ENCODE measurements at places on chromosomes 2 and 18.

DNA sequence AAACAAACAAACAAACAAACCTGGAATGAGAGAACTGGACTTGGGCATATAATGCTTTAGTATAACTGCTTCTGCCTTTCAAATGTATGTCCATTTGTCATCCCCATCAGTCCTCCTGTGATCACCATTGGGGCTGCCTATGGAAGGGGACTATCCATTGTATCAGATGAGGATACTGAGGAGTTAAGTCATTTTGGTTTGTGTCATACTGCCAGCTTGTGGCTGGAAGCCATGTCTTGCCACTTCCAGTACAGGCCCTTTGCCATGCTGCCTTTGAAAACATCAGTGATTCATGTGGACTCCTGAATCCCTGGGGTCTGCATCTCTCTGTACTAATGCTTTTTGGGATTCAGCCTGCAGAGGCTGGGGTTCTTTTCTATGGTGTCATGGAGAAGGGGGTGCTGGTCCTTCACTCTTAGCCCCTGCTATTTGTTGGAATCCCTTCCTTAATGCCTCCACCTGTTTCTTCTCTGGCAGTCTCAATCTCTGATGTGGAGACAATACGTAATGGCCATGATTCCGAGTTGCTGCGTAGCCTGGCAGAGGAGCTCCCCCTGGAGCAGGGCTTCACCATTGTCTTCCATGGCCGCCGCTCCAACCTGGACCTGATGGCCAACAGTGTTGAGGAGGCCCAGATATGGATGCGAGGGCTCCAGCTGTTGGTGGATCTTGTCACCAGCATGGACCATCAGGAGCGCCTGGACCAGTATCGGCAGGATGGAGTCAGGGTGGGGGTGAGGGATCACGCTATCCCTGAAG is 10.6 kb downstream of the PLCD4 start:
- DNase-seq = no peak

GRCh38 chr2:174031226-174031625 is 66.1 kb upstream of the SP3 start:
- DNase-seq = no peak

GRCh38 chr2:41446266-41446665 is 601.6 kb upstream of the PKDCC start:
- no peak for DNase-seq

DNA sequence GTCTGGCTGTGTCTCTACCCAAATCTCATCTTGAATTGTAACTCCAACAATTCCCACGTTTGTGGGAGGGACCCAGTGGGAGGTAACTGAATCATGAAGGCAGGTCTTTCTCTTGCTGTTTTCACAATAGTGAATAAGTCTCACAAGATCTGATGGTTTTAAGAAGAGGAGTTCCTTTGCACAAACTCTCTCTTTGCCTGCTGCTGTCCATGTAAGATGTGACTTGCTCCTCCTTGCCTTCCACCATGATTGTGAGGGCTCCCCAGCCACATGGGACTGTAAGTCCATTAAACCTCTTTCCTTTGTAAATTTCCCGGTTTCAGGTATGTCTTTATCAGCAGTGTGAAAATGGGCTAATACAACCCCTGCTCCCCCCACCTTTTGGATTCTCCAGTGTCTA is 23.8 kb downstream of the VWA3B start:
- DNase-seq = no peak

- no peak for DNase-seq
Observed at GRCh38 chr18:54197747-54198411, 26.6 kb downstream of the MBD2 start.

- no peak for DNase-seq
Observed at GRCh38 chr2:97723156-97724072, 10.0 kb downstream of the ZAP70 start.

DNA sequence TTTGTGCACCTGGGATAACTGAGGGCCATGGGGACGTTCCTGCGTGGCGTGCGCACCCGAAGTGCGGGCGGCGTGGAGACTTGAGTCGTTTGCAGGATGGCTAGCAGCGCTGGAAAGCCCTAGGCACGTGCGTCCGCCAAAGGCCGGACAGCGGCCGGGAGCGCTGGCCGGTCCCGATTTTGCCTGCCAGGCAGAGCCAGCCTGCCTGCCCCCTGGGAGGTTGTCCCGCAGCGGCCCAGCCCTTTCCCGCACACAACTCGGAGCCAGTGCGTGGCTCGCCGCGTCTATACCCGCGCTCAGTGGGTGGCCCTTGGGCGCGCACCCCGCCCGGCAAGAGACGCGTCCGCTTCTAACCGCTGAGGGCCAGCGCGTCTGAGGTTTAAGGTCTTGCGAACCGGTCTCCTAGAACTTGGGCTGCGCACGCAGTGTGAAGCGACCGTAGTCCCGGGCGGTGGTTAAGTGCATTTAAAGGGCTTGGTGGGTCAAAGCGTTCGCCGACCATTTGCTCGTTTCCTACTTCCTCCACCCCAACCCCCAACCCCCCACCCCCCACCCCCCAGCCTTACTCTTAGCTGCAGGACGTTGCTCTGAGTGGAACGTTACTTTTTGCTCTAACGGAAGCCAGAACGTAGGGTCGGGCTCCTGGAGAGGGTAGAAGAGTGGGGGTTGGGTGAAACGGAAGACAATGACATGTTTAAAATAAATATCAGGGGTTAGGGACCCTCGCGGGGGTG is 627 bp downstream of the CDCA7 start:
- peak; percentile 32 for DNase-seq

- no peak for DNase-seq
Observed at GRCh38 chr18:54734059-54734458, 94.2 kb upstream of the RAB27B start.

- no peak for DNase-seq
Observed at GRCh38 chr2:45643543-45644542, 7.6 kb upstream of the PRKCE start.

GRCh38 chr2:111053266-111053665 is 67.4 kb upstream of the BCL2L11 start:
- DNase-seq = no peak

DNA sequence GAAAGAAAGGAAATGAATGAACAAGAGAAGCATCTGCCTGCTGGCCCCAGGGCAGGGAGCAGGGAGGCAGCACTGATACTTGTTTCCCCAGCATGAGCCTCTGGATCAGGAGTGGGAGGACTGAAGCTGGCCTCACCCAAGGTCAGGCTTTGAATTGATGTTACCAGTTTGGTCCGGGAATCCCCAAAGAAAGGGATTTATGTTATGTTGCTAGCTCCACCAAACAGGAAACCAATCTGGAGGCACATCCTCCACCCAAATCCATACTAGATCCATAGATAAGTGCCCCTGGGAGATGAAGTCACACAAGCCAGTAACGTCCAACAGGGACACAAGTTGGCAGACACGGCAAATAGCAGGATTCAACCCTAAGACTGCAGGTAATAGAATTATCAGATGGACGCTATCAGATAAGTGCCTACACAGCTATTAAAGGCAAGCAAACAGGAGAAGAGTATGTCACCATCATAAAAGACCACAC is 85.9 kb downstream of the MTCL1 start:
- DNase-seq = no peak

- no peak for DNase-seq
Observed at GRCh38 chr18:5238371-5238976, 41.4 kb upstream of the AKAIN1 start.

- no peak for DNase-seq
Observed at GRCh38 chr2:191061381-191061980, 47.5 kb upstream of the STAT1 start.

DNA sequence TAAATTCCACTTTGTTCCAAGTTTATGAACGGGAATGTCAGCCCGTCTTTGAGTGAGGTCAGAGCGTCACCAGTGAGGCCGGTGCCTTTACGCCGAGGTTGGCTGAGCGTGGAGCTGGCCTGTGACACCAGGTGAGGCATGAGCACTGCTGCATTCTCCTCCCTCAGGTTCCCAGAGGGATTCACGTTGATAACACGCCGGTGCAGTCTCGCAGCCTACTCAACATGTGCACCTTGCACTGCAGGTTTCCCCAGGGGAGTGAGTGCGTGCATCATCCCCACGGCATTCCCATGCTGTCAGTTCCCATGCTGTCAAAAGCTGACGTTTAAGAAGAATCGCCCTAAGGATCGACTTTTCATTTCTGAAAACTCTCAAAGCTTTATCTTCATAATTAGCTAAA is 213.3 kb downstream of the LDLRAD4 start:
- no peak for DNase-seq

DNA sequence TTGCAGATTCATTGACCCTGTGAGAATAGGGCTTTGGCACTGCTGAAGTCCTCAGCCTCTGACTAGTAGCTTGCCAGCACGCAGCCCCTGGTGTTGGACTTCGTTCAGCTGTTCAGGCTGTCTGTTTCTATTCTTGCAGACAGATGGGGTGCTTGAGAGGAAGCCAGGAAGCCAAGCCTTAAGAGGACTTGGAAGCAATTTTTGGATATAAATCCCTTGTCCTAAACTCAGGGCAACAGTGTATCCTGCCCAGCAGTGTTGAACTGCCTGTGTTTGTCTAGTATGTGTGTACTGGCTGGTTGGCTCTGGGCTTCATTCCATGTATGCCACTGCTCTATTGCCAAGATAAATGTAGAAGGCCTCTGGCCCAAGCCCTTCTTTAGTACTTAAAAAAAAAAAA is 108.6 kb downstream of the COMMD1 start:
- no peak for DNase-seq

GRCh38 chr18:5284808-5285207 is 10.7 kb downstream of the ZBTB14 start:
- peak; percentile 50 for DNase-seq

DNA sequence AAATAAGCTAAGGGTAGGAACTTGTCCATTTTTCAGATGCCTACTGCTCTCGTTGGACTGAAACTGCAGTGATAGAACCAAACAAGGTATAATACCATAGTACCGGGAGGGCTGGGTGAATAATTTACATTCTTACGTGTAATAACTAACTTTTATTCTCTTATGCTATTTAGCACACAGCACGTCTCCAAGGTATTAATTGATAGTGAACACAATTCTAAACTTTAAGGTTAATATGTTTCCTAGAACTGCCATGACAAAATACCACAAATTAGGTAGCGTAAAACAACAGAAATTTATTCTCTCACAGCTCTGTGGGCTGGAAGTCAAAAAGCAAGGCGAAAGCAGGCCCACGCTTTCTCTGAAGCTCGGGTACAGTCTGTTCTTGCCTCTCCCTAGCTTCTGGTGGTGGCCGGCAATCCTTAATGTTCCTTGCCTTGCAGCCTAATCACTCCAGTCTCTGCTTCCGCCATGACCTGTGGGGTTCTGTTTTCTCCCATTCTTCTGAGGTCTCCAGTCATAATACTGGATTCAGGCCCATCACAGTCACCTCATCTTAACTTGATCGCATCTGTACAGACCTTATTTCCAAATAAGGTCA is 5.6 kb upstream of the BCL2 start:
- DNase-seq = no peak

- DNase-seq = no peak
Observed at GRCh38 chr18:22169889-22170420, 566 bp downstream of the GATA6 start.

GRCh38 chr18:21345840-21346239 is 103.8 kb downstream of the GREB1L start:
- no peak for DNase-seq

DNA sequence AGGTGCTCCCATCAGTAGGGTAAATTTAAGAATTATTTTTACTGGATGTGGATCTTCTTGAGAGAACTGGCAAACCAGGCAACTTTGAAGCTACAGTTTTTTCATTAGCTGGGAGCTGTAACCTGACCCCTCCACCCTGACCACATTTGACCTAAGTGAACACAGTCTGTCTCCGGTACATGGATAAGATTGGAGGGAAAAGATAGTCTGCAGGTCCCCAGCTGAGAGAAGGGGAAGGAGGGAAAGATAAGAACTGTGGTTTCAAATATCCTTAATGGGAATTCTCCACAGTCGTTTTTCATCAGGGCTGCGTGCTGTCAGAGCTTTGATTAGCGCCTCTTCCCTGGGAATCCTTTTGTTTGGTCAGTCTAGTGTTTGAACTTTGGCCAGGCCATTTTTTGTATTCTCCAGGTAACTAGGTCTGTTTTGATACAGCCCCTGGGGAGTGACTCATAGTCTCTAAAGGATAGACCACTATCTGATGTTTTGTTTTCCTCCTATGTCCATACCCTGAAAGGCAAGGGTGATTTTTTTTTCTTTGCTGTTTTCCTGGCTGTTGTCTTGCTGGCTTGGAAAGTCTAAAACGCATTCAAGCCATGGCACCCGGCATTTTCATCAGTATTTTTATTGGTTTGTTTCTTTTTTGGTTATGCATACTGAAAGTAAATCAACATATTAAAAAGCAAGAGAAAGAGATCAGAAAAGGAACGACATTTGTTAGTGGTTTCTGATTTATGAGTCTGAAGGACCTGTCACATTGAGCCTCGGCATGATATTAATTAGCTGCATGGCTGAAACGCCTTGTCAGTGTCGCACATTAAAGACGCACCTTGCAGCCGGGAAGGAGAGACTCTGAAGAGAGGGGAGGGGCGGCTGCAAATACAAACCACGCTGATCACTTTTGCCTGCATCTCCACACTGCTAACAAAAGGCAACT is 183.4 kb upstream of the FN1 start:
- DNase-seq = peak; percentile 73
